ENCODE measurements at places on chromosomes 3 and 15.
A peak's percentile ranks its signal among the peaks of the same experiment; 100 is the strongest.

DNA sequence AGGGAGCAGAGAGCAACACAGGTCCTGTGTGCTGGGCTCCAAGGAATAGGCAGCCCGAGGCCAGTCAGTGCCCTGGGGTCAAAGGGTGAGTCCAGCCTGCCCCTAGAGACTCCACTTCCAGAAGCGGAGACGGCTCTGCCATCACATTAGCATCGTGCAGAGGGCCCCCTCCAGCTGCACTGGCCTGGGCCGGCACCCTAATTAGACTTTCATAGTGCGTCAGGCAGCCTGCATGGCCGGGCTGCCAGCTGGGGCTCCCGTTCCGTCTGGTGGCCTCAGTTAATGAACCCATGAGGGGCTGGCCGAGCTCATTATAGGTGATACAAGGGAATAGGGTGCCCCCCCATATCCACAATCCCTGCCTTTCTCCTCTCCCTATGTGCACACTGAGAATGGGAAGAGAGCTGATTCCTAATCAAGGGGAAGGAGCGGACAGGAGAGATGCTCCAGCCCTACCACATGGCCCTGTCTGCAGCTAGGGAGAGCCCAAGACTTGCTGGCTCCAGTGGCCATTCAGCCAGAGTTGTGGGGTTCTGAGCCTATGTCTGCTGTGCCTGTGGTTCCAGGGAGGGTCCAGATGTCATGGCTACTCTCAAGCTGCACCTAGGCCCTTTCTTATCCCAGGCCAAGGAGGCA is 128.0 kb downstream of the SRGAP3 start:
- H3K27ac ChIP-seq, result no peak overlapping the region
- H3K27me3 ChIP-seq, result no peaks in the 10 kb centered on the region
- H3K4me3 ChIP-seq, result no peak overlapping the region
- no peaks in the 10 kb centered on the region for H3K36me3 ChIP-seq
- peaks cover 4% of the 10 kb centered on the region for H3K4me1 ChIP-seq

- no peak overlapping the region for H3K27ac ChIP-seq
- no peak for DNase-seq
- H3K36me3 ChIP-seq, result no peaks in the 10 kb centered on the region
- no peak overlapping the region for H3K4me3 ChIP-seq
- peaks cover 25% of the 10 kb centered on the region for H3K4me1 ChIP-seq
- no peaks in the 10 kb centered on the region for H3K27me3 ChIP-seq
Measured at GRCh38 chr15:63997715-63998442, 48.4 kb downstream of the DAPK2 start.

GRCh38 chr15:49361370-49361769 is 61.7 kb upstream of the FGF7 start:
- H3K4me1 ChIP-seq, result no peaks in the 10 kb centered on the region
- no peak overlapping the region for H3K27ac ChIP-seq
- no peaks in the 10 kb centered on the region for H3K27me3 ChIP-seq
- no peak overlapping the region for H3K4me3 ChIP-seq
- H3K36me3 ChIP-seq, result no peaks in the 10 kb centered on the region

DNA sequence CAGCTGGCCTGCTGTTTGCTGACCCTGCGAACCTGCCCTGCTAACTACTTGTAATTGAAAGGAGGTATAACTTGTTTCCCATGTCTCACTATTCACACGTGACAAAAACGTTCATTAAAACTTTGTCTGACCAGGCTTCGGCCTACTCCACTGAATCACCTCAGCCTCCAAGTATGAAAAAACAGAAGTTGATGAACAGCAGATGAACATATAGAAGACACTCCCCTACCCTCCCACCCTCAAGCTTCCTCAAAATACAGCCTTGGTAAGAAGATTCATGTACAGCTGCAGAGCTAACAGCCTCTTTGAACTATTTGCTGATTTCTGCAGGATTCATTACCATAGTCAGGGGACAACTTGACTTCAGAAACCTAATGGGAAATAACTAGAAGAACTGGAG is 10.7 kb downstream of the RBM15B start:
- H3K36me3 ChIP-seq, result peaks cover 39% of the 10 kb centered on the region
- no peaks in the 10 kb centered on the region for H3K4me1 ChIP-seq
- H3K27me3 ChIP-seq, result no peaks in the 10 kb centered on the region
- no peak overlapping the region for H3K27ac ChIP-seq
- DNase-seq, result no peak
- no peak overlapping the region for H3K4me3 ChIP-seq

GRCh38 chr15:77505556-77505955 is 84.9 kb downstream of the HMG20A start:
- no peaks in the 10 kb centered on the region for H3K36me3 ChIP-seq
- no peaks in the 10 kb centered on the region for H3K27me3 ChIP-seq
- no peak for DNase-seq
- no peak overlapping the region for H3K4me3 ChIP-seq

GRCh38 chr3:85881833-85882393 is 923.1 kb downstream of the CADM2 start:
- H3K36me3 ChIP-seq, result no peaks in the 10 kb centered on the region
- no peaks in the 10 kb centered on the region for H3K4me1 ChIP-seq
- no peak overlapping the region for H3K4me3 ChIP-seq
- no peak for DNase-seq

DNA sequence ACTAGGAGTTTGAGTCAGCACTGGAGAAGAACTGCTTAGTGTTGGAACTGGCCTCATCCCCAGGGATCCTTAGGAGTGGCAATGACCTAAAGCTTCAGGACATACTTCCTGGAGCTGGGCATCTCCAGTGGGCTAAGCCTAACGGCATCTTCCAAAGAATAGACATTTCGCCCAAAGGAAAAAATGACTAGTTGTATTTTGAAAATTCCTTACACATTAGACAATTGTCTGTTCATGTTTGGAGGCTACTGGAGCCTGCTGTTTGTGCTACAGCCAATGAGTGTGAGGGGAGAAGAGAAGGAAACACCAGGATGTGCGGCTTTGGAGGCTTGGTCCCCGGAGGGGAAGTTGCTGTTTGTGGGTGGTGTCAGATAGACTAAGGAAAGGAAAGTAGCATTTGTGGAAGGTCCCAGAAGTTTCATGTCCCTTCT is 77.6 kb downstream of the POLR2M start:
- H3K27me3 ChIP-seq, result no peaks in the 10 kb centered on the region
- H3K4me1 ChIP-seq, result no peaks in the 10 kb centered on the region
- H3K27ac ChIP-seq, result no peak overlapping the region
- no peak for DNase-seq

GRCh38 chr3:197305854-197306253 is 7.4 kb upstream of the DLG1 start:
- no peak overlapping the region for H3K27ac ChIP-seq
- DNase-seq, result no peak
- peaks cover 2% of the 10 kb centered on the region for H3K4me1 ChIP-seq
- no peaks in the 10 kb centered on the region for H3K36me3 ChIP-seq

- no peak overlapping the region for H3K4me3 ChIP-seq
- H3K36me3 ChIP-seq, result no peaks in the 10 kb centered on the region
- H3K4me1 ChIP-seq, result no peaks in the 10 kb centered on the region
Measured at GRCh38 chr3:65303431-65303830, 615.6 kb upstream of the ADAMTS9 start.

DNA sequence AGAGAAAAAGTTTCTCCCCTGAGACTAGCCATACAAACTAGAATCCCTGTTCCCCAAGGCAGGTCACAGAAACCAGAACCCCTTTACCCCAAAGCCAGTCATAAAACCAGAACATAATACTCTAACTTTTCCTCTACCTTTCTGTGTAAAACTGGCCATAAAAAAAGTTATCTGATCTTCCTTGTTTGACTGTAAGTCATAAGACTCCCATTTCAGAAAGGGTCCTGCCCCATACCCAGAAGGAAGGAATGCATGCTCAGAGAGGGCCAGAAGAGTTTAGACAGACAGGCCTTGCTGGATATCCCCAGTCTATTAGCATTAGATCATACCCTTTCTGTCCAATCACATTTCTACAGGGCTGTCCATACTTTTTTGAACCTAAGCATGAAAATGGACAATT is 27.2 kb downstream of the SCN11A start:
- no peaks in the 10 kb centered on the region for H3K36me3 ChIP-seq
- no peaks in the 10 kb centered on the region for H3K4me1 ChIP-seq
- H3K27ac ChIP-seq, result no peak overlapping the region
- no peak for DNase-seq
- H3K4me3 ChIP-seq, result no peak overlapping the region

GRCh38 chr3:157412323-157412855 is 24.3 kb upstream of the PTX3 start:
- no peaks in the 10 kb centered on the region for H3K36me3 ChIP-seq
- no peak overlapping the region for H3K4me3 ChIP-seq

- H3K27me3 ChIP-seq, result peaks cover 8% of the 10 kb centered on the region
- no peak for DNase-seq
- no peak overlapping the region for H3K27ac ChIP-seq
- no peaks in the 10 kb centered on the region for H3K4me1 ChIP-seq
- H3K36me3 ChIP-seq, result no peaks in the 10 kb centered on the region
- H3K4me3 ChIP-seq, result no peak overlapping the region
Measured at GRCh38 chr3:37443363-37444035, 269.1 kb upstream of the LRRFIP2 start.

DNA sequence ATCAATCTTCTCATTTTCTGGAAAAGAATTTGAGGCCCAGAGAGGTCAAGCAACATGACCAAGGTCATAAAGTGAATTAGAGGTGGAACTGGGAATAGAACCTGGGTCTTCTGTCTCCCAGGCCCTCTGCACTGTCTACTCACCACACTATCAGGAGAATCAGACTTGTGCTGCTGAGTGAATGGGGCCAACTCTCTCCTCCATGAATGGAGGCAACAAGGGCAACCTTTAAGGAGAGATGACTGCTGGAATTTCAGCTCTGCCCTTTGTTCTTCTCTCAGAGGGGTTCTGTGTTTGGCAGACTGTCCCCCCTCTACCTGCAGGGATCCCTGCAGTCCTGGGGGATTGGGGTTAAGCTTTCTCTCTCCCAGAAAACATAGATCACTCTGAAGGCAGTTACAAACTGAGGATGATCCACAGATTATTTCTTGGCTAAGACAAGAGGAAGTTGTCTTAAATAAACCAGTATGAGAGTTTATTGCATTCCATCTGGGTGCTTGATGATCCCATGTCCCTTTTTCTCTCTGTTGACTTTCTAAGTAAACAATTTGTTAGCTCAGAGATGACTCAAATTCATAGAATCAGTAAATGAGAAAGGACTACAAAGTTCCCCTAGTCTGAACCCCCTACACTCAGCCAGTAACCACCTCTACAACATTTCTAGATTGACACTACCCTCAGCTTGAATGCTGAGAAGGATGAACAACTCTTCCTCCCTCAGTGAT is 99.0 kb upstream of the LIPC start:
- H3K4me1 ChIP-seq, result peaks cover 40% of the 10 kb centered on the region
- H3K27ac ChIP-seq, result peak overlapping the region; percentile 93
- H3K4me3 ChIP-seq, result no peak overlapping the region

DNA sequence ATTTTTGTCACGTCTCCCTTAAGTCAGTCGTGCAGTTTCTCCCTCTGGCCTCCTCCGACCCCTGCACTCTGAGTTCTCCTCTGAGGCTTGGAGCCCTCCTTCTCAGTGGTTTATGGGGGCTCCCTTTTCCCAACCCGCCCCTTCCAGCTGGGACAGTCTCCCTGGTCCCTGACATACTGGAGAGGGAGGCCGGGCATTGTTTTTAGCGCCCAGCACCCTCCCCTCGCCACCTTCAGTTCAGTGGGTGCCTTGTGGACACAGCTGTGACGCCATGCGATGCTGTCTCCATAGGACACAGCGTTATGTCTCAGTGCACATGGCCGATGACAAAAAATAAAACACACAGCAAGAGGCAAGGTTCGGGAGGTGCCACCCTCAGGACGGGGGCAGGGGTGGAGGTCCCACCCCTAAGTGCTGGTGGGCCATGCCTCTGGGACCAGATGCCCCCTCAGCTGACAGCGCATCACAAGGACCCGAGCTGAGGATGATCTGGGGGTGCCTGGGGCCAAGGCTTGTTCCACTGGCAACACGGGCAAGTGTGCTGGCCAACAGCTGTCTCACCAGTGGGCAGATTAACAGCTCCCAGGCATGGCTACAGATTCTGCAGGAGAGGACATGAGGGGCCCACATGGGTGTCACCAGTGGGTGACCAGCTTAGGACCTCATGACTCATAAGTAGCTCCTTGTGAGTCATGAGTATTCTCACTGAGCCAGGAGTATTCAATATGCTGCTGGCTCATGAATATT is 81.6 kb downstream of the PLXNA1 start:
- H3K27ac ChIP-seq, result no peak overlapping the region
- H3K4me1 ChIP-seq, result no peaks in the 10 kb centered on the region
- H3K4me3 ChIP-seq, result no peak overlapping the region
- H3K36me3 ChIP-seq, result no peaks in the 10 kb centered on the region
- DNase-seq, result no peak
- H3K27me3 ChIP-seq, result peaks cover 12% of the 10 kb centered on the region
